ENCODE measurements at places on chromosomes 2 and 18.
A peak's percentile ranks its signal among the peaks of the same experiment; 100 is the strongest.

- no peak for DNase-seq
These were observed 1971.0 kb upstream of the LRRTM1 start for GRCh38 chr2:82275599-82275998.

- peak; percentile 82 for DNase-seq
These were observed 268.9 kb upstream of the CCDC68 start for GRCh38 chr18:55228191-55228590.

DNA sequence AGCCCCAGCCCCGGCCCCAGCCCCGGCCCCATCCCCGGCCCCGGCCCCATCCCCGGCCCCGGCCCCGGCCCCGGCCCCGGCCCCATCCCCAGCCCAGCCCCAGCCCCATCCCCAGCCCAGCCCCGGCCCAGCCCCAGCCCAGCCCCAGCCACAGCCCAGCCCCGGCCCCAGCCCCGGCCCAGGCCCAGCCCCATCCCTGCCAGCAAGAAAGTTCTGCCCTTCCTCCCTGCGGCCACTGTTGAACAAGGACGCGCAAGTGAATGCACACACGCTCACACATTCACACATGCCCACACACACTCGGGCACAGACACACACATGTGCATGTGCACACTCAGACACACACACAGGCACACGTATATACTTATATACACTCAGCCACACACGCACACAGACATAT is 287.0 kb downstream of the NDUFA10 start:
- no peak for DNase-seq

DNA sequence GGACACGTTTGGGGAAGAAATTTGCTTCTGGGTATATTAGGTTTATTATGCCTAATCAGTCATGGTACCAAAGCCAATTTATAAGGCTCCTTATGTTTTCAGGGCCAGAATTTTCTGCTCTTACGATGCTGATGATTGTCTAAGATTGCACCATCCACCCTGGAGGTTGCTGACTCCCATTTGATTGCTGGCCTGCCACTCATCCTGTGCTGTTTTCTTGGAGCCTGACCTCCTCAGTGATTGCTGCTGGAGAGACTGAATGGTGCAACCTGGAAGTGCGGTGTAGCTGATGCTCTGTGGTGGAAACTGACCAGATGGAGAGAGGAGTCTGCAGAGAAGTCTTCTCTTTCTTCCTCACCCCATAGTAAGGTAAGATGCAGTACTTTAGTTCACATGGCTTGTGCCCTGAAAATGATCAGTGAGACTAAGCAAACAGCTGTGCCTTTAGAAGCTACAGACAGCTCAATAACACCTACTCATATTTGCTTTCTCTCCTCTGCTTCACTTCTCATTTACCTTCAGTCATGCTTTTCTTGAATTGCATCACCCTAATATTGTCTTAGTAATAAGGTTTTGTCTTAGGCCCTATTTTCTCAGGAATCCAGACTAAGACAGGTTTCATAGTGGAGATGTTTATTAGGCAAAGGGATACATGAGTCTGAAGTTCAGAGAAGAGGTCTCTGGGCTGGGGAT is 17.4 kb downstream of the ZNF24 start:
- DNase-seq, result no peak

- no peak for DNase-seq
These were observed 4.6 kb downstream of the HJURP start for GRCh38 chr2:233849607-233850271.

GRCh38 chr2:105330681-105331375 is 1.3 kb upstream of the TGFBRAP1 start:
- no peak for DNase-seq

DNA sequence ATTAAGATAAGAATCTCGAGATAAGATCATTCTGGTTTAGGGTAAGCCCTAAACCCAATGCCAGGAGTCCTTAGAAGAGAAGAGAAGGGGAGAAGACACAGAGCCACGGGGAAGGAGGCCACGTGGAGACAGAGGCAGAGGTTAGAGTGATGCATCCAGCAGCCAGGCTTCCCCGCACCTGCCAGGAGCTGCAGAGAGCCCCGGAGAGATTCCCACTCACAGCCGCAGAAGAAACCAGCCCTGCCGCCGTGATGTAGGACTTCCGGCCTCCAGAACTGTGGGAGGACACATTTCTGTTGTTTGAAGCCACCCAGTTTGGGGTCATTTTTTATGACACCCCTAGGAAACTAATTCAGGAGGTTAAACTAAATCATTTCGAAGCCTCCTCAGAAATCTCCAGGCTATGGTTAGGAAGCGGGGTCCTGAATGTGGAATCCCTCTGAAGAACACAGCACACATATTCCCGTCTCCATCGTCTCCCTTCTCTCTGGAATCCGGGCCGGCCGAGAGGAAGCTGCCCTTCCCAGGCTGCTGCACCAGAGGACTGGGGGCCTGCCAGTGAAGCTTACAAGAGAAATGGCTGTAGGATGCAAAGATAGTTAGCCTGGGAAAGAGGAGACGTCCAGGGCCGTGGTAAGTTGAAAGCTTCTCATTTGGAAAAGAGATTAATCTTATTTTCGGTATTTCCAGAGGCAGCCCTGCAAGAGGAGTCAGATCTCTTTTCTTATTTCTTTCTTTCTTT is 156.6 kb downstream of the TWIST2 start:
- DNase-seq, result no peak

DNA sequence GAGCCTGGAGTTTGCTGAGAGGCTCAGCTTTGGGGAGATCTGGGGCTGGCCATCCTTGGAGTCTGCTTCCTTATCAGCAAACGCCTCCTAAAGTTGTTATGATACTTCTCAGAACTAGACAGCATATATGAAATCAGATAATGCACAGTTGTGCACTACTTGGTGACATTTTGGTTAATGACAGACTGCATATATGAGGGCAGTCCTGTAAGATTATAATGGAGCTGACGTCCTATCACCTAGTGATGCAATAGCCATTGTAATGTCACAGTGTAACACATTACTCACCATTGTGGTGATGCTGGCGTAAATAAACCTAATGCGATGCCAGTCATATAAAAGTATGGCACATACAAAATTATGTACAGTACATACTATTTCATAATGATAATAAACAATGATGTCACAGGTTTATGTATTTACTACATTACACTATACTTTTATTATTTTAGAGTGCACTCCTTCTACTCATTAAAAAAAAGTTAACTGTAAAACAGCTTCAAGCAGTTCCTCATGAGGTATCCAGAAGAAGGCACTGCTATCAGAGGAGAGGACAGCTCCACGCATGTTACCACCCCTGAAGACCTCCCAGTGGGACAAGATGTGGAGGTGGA is 298.1 kb upstream of the REV1 start:
- DNase-seq, result no peak

DNA sequence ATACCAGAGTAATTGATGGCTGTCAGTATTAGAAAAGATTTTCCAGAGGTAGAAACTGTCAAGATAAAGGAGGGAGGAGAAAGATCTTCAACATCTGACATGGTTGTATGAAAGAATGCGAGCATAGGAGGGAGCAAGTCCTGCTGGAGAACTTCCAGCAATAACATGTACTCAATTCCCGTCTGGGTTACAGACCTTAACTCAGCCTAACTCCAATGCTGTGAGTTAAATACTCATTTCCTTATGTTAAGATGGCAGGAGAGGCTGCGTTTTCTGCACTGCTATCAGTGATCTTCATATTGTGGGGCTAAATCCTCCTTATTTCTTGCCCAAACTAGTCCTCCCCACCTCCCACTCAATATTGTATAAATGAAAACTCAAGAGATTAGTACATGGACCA is 6.7 kb upstream of the CERS6 start:
- peak; percentile 43 for DNase-seq

- no peak for DNase-seq
These were observed 257.9 kb upstream of the ATP5MC3 start for GRCh38 chr2:175439416-175439815.

GRCh38 chr2:26034637-26034992 is 731 bp downstream of the RAB10 start:
- no peak for DNase-seq

- no peak for DNase-seq
These were observed 86.7 kb upstream of the THUMPD2 start for GRCh38 chr2:39865751-39866150.

DNA sequence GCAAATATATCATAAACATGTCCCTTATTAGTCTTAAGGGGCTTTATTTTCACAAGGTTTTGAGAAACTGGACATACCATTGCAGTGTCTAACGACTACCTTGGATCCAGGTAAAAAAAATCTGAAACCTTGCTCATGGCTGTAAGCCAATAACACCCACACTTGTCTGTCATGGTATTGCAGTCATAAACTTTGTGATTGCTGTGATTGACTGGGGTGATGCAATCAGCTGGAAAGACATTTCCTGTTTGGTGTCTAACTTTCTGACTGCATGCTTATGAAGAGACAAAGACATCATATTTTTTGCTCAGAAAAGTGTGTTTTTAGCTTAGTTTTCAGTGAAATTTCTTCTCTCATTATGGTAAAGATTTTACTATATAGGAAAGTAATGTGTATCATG is 635.0 kb downstream of the TSN start:
- DNase-seq, result no peak

- DNase-seq, result no peak
These were observed 47.5 kb upstream of the ZNF397 start for GRCh38 chr18:35193316-35193715.
